ENCODE measurements at places on chromosomes 1 and 21.
A peak's percentile ranks its signal among the peaks of the same experiment; 100 is the strongest.

DNA sequence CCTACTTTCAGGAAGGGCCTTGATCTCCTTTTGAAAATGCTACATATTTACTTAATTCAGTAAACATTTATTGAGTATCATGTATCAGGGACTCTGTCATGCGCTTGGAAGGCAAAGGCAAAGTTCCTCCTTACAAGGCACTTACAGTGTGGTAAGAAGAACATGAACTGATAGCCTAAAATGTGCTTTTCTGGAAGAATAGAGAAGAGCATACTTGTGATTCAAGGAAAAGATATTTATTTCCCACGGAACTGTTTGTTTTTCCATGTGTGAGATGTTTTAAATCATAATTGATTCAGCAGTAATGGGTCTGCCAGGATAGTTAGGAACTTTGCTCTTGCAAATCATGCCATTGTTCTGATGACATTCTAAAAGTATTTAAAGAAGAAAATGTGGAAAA, 110.1 kb upstream of the ZNHIT6 start:
- no peak for DNase-seq

GRCh38 chr1:195576641-195577040, 1031.6 kb downstream of the KCNT2 start:
- no peak for DNase-seq

GRCh38 chr1:36464605-36465393, 615 bp upstream of the MRPS15 start:
- no peak for DNase-seq

DNA sequence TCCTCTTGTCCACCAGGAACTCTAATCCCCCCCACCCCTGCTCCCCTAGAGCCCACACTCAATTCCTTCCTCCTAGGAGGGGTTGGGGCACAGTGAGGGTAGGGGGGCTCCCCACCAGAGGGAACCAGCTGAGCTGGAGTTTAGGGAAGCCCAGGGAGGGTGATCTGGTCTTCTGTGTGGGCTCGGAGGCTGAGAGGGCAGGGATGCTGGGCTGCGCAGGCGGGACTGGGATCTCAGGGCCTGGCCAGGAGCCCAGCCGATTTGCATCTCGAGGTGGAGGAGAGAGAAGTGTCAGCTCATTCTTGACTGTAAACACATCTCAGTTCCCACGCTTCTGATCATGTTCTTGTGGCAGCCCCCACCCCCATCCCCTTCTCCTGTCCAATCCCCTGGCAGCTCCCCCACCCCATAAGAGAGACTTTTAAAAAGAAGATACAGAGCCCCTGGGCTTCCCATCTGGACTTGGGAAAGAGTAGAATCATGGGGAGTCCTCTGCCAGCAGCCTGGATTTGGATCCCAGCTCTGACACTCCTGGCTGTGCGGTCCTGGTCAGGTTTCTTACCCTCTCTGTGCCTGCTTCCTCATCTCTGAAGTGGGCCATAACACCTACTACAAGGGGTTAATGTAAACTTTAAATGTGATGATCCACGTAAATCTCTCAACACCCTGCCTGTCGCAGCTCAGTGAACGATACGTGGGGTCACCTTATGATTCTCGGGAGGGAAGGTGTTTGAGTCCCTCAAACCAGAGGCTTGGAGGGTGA, 6.6 kb downstream of the PEAR1 start:
- DNase-seq, result no peak

DNA sequence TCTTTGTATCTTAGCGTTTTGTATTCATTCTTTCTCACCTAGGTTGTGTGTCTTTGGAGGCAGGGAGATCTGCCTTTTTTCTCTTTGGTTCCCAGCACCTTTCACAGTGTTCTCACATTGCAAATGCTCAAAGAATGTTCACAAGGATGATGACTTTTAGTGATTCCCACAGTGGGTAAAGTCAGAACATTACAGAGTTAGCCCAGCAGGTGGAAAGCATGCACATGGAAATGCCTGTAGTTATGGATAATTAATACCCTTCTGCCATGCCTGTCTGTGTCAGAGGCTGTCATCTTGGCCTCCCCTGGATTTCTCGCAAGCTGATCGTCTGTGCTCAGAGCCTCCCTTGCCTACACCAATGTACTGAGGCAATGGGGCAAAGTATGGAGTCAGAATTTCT, 458.9 kb downstream of the LMO4 start:
- DNase-seq, result no peak

- peak; percentile 16 for DNase-seq
These were observed 48.8 kb downstream of the DUSP10 start for GRCh38 chr1:221693087-221693486.

DNA sequence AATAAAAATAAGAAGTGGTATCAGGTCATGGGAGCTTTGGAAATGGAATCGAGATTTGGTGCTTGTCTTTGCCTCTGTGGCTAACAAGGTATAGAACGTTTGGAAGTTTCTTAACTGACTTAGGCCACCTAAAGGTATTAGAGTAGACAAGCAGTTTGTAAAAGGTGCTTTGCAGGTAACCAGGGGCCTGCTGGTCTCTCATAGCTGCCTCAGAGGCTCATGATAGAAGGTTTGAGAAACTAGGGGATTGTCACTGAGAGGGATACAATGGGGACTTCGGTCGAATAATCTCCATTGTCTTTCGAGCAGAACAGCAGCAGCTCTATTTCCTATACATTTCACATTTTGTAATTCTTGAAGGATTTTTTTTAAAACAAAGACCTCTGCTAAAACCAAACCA, 37.6 kb downstream of the C21orf91 start:
- no peak for DNase-seq

DNA sequence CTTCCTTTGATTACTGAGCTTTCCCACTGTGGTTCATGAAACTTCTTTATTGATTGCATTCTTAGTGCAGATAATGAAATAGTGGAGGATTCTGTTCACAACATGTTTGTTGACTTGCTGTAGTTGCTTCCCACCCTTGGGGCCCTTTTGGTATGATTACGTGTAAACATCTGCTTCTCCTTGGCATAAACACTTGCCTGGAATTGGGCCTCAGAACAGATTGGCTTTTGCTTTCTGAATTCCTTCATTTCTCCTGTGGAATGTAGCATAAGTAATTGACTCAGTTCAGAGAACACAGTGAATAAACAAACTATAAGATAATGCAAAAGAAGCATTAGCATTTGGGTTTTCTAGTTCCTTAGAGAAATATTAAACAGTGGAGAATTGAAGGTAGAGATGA, 59.5 kb upstream of the LAMC2 start:
- DNase-seq, result no peak

- DNase-seq, result no peak
These were observed 62.3 kb upstream of the HIVEP3 start for GRCh38 chr1:41980827-41981653.

GRCh38 chr1:207847116-207847515, 63.8 kb downstream of the CD34 start:
- no peak for DNase-seq

DNA sequence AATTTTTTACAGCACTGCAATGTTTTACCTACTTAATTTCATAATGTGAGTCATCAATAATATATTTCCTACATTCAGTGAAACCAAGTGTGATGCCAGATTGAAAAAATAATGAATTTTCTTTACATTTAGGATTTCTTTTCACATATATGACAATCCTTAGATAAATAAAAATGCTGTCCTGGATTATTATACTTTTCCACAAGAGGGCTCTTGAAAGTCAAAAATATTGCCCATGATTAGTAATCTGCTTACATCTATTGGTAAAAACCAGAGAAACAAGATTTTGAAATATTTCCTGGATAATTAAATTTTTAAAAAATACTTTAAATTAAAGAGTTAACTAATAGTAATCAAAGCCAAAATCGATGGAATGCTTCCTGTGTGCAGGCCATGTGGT, 86.8 kb upstream of the PLPPR4 start:
- no peak for DNase-seq

DNA sequence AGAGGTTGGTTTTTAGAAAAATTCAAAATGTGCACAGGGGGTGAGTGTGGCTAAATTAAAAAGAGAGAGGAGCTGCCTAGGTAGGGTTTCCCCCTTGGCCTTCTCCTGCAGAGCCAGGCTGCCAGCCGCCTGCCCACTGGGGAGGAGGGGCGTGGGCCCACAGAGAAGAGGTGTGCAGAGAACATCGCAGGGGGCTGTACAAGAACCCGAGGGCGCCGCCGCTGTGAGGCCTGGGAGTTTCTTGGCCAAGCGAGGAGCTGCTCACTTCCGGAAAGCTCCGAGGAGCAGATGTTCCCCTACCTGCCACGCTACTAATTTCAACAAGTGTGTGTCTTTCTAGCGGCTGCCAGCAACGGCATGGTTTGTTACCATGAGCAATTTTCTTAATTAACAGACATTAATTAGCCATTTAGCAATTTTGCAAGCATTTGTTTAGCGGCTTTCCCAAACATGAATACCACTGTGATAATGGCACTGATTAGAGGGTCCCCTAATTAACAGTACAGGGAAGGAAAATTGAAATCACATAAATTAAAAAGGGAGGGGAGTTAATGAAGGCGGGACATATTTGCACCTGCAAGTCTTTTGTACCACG, 59.7 kb downstream of the MRPL37 start:
- no peak for DNase-seq

DNA sequence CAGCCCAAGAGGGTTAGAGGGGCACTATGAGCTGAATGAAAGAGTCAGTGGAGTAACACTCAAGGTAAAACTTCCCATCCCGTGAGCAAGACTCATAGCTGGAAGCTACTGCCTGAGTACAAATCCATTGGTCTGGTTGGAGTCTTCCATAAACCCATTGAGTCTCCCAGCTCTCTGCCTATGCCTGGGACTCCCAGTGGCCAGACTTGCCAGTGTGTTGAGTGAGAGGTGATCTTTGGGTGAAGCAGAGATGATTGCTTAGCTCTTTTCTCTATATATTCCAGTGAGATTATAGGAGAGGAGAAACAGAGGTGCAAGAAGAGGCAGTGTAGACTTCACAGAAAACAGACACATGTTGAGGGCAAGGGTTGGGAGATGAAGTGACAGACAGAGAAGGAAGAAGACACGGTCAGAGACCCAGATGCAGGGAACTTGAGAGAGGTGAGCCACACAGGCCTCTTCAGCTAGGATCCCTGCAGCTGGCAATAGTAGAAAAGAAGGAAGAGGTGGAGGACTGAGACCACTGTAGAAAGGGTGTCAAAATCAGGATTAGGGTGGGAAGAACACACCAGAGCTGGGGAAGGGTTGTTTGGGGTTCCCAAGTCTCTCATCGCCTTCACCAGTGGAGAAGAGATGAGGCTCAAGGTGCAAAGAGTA, 3.7 kb downstream of the FOXD2 start:
- DNase-seq, result no peak
